ENCODE measurements at places on chromosomes 1 and 21.

- no peak for DNase-seq
These were observed 442.8 kb downstream of the SETD4 start for GRCh38 chr21:35617491-35617890.

- no peak for DNase-seq
These were observed 83.9 kb upstream of the NBPF4 start for GRCh38 chr1:108327534-108328466.

GRCh38 chr1:170562646-170563338 is 30.8 kb downstream of the GORAB start:
- DNase-seq = peak; percentile 93

DNA sequence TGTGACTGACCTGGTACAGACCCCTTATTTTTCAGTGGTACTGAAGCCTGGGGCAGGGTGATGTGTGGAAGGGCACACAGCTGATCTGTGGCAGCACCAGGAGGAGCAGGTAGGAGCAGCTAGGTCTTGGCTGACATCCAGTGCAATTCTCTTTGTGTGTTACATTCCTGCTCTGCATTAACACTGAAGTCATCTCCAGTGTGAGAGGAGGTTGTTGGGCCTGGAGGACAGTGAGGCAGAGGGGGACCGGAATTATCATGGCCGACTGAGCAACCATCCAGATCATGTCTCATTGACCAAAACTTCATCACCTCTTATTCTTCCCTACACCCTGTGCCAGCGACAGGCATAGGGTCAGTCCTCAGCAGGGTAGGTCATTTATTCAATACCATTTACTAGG is 1.5 kb downstream of the SLAMF8 start:
- DNase-seq = no peak

- DNase-seq = no peak
These were observed 19.7 kb downstream of the DPYD start for GRCh38 chr1:97901017-97901658.

GRCh38 chr1:5911157-5911556 is 81.1 kb downstream of the NPHP4 start:
- DNase-seq = no peak

GRCh38 chr1:1387098-1388077 is 11.7 kb downstream of the CCNL2 start:
- no peak for DNase-seq

DNA sequence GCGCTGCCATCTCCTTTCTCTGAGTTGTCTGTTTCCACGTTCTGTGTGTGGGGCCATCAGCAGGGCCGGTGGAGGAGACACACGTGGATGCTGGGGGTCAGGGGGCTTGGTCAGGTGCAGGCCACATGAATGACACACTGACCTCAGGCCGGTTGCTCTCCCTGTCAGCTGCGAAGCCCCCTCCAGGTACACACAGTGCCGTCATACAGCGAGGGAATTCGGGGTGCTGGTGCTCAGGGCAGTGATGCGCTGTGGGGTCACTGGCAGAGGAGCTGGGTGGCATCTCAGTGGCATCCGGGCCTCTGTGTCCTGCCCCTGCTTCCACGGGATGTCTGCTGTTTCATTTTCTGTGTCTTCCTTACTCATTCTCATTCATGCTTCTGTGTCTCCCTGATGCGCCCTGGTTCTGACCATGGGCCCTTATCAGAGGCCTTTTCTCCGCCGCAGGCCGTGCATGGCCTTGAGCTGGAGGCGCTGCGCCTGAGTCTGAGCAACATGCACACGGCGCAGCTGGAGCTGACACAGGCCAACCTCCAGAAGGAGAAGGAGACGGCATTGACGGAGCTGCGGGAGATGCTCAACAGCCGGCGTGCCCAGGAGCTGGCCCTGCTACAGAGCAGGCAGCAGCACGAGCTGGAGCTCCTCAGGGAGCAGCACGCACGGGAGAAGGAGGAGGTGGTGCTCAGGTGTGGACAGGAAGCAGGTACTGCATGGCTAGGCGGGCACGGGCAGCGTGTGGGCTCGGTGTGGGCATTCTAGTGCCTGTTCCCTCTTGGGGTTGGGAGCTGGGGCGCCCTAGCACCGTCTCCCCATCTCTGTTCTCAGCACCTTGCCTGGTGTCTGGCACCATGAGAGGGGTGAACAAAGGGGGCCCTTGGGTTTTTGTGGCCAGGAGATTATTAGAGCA is 22.6 kb downstream of the PCNT start:
- DNase-seq = no peak

- DNase-seq = no peak
These were observed 176.8 kb upstream of the ARHGEF16 start for GRCh38 chr1:3277623-3278022.

- no peak for DNase-seq
These were observed 69.8 kb downstream of the KCNT2 start for GRCh38 chr1:196538473-196538872.

DNA sequence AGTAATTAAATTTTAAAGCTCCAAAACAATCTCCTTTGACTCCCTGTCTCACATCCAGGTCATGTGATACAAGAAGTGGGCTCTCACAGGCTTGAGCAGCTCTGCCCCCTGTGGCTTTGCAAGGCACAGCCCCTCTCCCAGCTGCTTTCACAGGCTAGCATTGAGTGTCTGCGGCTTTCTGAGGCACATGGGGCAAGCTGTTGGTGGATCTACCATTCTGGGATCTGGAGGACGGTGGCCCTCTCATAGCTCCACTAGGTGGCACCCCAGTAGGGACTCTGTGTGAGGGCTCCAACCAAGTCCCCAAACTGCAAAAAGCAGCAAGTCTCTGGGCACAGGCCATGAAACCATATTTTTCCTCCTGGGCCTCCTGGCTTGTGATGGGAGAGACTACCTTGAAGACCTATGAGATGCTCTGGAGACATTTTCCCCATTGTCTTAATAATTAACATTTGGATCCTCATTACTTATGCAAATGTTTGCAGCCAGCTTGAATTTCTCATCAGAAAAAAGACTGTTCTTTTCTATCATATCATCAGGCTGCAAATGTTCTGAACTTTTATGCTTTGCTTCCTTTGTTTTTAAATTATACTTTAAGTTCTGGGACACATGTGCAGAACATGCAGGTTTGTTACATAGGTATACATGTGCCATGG is 554.1 kb upstream of the OLFM3 start:
- no peak for DNase-seq

DNA sequence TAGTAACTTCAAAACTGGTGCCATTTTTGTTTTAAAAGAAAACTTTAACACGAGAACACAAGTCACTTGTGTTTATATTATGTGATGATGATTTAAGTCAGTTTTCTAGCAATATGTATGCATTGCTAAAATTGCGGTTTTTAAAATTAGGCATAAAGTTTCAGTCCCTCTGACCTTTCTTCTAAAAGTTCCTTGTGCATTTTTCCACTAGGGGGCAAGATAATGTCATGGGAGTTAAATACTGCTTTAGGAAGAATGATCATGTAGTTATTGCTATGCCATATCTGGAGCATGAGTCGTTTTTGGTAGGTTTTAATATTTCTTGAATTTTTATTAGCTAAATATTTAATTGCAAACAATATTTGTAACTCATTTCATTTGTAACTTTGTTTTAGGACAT is 10.7 kb downstream of the CDC7 start:
- DNase-seq = peak; percentile 39

DNA sequence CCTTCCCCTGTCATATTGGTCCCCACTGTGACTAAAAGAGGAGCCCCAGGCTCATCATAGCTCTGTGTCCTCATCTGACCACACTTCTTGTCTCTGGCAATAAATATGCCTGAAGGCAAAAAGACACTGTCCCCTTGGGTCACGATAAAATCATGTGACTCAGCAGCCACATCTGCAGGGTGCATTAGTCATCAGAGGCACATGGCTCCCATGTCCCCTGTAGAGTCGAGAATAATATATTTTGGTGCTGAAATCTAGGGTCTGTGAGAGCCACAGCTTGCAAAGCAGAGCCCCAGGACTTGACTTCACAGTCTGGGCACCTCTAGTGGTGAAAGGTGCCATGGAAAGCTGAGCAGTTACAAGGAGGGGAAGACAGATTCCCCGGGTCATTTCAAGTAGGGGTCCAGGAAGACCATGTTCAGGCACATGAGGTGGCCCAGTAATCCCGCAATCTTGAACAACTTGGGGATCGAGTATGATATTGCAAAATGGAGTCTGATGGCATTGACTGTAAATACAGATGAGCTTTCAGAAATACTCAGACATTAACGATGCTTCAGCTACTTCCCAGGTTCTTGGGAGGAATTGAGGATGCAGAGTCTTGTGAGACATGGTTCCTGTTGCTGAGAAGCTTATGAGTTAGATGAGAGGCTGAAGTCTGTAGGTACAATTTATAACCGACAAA is 68.6 kb downstream of the SLC35F3 start:
- DNase-seq = no peak

DNA sequence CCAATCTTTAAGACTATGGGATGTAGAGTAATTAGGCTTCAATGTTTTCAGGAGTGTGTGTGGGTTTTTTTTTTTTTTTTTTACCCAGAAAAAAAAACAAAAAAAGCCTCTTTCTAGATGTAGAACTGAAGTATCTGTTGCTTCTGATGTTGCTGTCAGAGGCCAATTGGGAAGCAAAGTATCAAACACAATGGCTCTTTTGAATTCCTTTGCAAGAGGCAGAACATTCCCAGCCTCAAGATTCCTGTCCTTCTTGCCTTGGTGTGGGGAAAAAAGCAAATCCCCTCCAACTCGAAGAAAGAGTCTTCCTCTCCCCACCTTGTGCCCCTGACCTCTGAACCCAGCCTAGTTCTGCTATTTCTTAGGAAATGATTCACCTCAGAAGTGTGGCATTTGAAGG is 55.4 kb upstream of the LMO4 start:
- no peak for DNase-seq

DNA sequence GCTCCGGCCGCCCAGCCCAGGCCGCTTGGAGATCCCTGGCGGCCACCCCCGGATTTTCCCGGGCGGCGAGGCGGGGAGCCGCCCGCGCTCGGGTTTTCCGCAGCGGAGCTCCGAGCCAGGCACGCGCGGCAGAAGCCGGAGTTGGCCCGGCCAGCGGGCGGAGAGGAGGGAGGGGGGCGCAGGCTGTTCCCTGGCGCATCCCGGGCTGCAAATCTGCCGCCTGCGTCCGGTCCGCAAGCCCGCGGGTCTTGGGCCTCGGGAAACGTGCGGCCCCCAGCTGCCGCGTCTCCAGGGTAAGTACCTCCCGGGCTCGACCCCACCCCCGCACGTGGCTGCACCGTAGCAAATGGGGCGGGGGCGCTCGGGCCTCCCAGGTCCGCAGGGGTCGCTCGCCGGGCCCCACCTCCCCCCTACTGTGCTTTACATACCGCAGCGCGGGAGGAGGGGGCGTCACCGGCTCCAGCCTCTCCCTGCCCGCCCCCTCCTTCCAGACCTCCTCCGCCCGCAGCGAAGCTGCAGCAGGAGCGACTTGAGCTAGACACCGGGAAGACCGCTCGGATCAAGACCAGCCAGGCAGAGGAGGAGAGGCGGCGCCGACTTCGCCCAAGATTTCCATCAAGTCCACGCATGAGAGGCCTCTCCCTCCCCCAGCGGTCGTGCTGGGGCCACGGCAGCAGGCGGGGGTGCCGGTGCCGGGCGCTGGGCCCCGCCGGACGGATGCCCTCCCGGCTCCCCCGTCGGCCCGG is 1.6 kb downstream of the TMEM200B start:
- peak; percentile 24 for DNase-seq

DNA sequence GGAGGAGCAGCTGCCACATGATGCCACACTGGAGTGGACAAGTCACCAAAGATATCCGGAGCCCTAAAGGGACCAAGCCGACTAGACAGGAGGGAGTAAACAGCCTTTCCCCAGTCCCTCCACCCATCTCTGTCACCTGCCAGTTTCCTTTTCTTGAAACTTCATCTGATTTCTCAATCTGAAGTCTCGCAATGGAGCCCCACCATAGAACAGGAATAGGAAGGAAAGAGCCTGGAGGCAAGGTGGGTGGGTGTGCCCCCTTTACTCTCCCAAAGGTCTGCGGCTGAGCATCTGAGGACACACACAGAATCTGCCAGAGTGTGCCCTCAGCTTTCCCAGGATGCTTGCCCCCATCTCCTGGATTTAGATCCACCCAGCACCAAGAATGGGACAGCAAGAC is at the start of gene FCGR3B:
Gene FCGR3B (minus strand): TSS at position 101 of the 400 bp plus-strand sequence. CDS start 82 bp downstream, at position 19.
- DNase-seq = no peak

GRCh38 chr1:94599095-94599813 is 57.7 kb upstream of the F3 start:
- DNase-seq = no peak

DNA sequence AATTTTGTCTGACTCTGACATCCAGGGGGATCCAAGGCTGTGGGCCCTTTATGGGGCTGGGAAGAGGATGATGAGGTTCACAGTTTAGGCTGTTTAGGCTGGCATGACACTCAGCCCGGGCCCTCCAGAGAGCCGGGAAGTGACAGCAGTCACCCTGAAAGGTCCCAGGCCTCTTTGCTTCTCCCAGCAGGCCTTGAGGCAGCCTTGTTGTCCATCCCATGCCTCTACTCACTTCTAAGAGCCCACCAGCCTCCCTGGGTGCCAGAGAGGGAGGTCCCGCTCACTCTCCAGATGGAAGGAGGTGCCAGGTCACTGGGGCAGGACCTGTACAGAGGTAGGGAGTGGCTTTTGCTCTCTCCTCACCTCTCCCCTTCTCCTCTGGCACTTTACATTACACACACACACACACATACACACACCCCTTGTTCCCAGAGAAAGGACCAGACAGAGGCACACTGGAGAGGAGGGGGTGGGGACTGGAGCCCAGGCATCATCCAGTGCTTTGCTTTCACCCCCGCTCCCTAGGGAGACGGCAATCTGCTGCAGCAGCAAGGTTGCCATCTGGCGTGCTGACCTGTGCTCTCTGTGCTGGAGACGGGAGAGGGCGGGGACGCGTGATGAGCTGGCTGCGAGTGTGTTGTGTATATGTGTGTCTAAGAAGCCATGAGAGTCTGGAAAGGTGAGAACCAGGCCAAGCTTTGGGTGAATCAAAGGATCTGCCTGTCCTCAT is 4.6 kb downstream of the KLHDC8A start:
- DNase-seq = no peak

- DNase-seq = no peak
These were observed 6.1 kb upstream of the MYCL start for GRCh38 chr1:39907528-39908453.

- DNase-seq = no peak
These were observed 856.6 kb downstream of the PLA2G4A start for GRCh38 chr1:187685333-187685732.

All from skin of body (tissue), 3 donors.